ENCODE measurements at places on chromosomes 11 and 22. TPM values are rescaled to one million over a fixed set of nuclear protein-coding genes. Genes with fewer than 3 reads are reported as not detected.

BLID gene
- polyA plus RNA-seq = not detected

BCO2 gene
- polyA plus RNA-seq = 6.9 TPM

SPCS2 gene
- polyA plus RNA-seq = 224 TPM

ADM2 gene
- 10.6 TPM for polyA plus RNA-seq

LGR4 gene
- polyA plus RNA-seq = 22.7 TPM

MS4A1 gene
- not detected for polyA plus RNA-seq

NEAT1 gene
- polyA plus RNA-seq = 595 TPM

TOM1 gene
- polyA plus RNA-seq = 67.0 TPM

TIMP3 gene
- 198 TPM for polyA plus RNA-seq

SLC5A12 gene
- polyA plus RNA-seq = 227 TPM

KMT2A gene
- polyA plus RNA-seq = 5.6 TPM

MPEG1 gene
- polyA plus RNA-seq = 2.6 TPM

PRG2 gene
- not detected for polyA plus RNA-seq

CADM1 gene
- polyA plus RNA-seq = 24.0 TPM

NAALADL1 gene
- polyA plus RNA-seq = 17.1 TPM

MYBPC3 gene
- 0.52 TPM for polyA plus RNA-seq

EFCAB6 gene
- polyA plus RNA-seq = 1.5 TPM

OTOG gene
- polyA plus RNA-seq = not detected

NCAPH2 gene
- 31.4 TPM for polyA plus RNA-seq

P2RX3 gene
- polyA plus RNA-seq = not detected

ART1 gene
- polyA plus RNA-seq = not detected

GAS2 gene
- polyA plus RNA-seq = 6.8 TPM

SLC6A5 gene
- polyA plus RNA-seq = not detected

DDIAS gene
- polyA plus RNA-seq = 0.19 TPM

RTN4RL2 gene
- 5.5 TPM for polyA plus RNA-seq

C1QTNF5 gene
- 40.4 TPM for polyA plus RNA-seq

MPZL2 gene
- 16.8 TPM for polyA plus RNA-seq

DDB1 gene
- 131 TPM for polyA plus RNA-seq

OR5P2 gene
- polyA plus RNA-seq = not detected

OR5T1 gene
- not detected for polyA plus RNA-seq

HYOU1 gene
- polyA plus RNA-seq = 69.0 TPM

UPK3A gene
- polyA plus RNA-seq = not detected

SLC37A4 gene
- polyA plus RNA-seq = 115 TPM

HYLS1 gene
- polyA plus RNA-seq = 4.9 TPM

CARD16 gene
- 24.4 TPM for polyA plus RNA-seq

All from kidney (tissue), 22 donors.